Cortex of kidney (tissue), 1 donor: ENCODE measurements at places on chromosomes 2 and 18.

- DNase-seq, result no peak
Observed at GRCh38 chr2:223300326-223300725, 248.3 kb downstream of the KCNE4 start.

DNA sequence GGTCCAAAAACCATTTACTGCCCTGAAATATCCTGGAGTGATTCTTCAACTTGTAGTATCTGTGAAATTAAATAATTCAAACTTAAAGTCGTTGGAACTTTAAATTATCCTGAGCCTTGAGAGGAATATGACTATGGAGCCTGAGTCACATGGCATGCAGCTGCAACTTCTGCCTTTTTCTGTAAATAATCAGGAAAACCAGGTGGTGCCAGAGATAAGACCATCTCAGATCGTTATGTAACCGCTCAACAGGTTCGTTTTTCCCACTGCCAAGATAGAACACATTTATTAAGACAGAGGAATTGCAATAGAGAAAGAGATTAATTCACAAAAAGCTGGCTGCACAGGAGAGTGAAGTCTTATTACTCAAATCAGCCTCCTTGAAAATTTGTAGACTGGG, 876.5 kb downstream of the SUCLG1 start:
- DNase-seq, result no peak

GRCh38 chr2:218648088-218648786, 11.2 kb downstream of the ZNF142 start:
- no peak for DNase-seq

DNA sequence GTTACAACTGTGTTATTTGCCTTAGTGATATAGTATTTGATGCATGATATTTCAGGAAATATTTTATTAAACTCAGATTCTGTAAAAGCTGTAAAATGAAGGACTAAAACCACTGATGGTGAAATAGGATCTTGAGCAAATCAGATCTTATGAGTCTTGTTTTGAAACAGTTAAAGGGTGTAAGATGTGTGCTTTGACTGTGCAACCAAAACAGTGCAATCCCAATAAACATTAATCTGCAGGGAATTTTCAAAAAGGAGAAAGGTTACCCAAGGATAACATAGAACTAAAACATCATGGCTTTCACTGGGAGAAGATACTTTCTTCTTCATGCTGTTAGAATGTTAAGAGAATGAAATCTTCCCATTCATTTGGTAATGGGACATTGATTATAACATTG, 378.7 kb downstream of the PARD3B start:
- DNase-seq, result no peak

GRCh38 chr2:48755473-48755872, at the start of gene LHCGR:
LHCGR (minus strand) TSS chr2:48755724; CDS start chr2:48755671, 53 bp downstream.
- DNase-seq, result no peak

DNA sequence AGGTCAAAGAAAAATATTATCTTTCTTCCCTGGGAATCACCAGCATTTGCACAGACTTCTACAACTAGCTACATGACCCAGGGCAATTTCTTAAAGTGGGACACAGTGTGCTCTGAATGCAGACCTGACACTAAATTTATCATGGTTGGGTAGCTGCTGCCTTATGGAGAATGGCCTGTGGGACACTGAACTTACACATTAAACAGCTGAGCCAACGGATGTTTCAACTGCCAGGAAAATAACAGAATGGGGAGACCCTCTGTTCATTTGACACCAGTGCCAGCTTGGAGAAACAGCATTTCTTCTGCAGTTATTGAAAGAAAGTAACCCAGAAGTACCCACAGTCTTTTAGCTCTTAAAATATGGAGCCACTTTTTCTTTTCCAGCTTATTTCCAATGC, 54.1 kb downstream of the SLC8A1 start:
- DNase-seq, result no peak

DNA sequence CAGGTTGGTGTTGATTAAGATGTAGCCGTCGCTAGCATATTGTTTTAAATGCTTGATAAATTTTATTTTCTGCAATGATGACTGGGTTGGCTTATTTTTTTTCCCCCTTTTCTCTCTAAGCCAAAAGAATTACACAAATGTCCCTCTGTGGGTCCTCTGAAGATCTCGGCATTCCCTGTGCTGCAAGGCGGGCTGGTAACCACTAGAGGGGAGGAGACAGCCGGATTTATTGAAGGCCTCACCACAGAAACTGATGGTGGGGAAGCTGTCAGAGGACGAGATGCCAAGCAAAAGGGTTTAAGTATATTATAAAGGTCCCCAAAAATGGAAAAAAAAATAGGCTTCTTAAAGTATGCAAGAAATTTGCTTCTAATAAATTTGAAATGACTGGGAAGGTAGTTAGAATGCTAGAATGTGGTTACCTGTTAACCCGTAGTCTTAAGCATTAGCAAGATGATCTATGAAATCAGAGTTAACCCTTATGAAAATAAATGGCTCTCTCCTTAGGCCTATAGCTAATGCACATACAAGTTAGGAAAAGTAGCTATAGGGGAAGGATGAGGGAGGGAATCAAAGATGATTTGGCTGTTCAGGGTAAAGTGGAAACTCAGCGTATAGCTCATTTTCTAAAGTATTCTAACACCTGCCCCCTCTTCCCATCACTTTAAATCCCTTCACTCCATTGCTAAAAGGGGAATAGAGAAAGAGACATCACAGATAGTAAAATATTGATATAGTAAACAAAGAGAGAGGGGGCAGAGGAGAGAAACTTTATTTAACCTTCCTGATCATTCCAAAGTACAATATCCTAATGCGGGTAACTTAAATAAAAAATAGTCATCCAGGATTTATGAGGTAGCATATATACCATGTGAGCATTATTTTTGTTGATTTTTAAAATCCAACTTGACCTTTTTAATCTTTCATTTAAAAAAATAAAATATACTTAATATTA, 894.5 kb upstream of the POU3F3 start:
- no peak for DNase-seq

- DNase-seq, result no peak
Observed at GRCh38 chr18:46754188-46754587, 2.7 kb downstream of the ST8SIA5 start.

DNA sequence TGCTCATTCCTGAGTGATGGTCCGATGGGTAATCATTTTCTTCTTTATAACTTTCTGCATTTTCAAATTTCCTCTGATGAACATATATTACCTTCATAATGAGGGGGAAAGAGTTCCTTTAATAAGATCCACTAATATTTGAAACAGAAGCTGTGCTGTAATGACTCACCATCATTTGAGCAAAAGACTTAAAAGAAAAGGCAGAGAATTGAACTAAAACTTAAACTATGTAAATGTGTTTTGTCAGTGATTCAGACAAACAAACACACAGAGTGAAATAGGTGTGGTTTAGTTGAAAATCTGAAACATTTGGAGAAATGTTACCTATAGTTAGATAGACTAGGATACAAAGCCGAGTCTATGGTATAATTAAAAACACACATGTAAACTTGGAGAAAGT, 209.6 kb downstream of the STK39 start:
- no peak for DNase-seq

GRCh38 chr2:232997749-232998665, 15.0 kb downstream of the NGEF start:
- no peak for DNase-seq

DNA sequence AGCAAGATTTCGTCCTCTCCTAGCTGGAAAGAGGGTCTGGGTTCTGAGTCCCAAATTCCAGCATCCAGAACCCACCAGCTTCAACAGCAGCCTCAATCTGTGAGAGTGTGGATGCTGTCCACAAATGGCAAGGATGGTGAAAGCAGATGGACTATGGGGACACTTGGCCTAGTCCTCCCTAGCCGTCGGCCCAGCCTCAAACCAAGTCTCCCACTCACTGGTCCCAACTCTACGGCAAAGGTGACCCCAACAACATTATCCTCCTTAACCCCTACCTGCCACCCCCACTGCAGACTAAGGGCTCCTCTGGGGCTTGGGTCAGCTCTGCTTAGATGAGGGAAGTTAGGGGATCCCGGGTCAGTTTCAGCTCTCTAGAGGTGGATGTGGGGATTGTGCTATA, 57.3 kb downstream of the TNS1 start:
- DNase-seq, result no peak

DNA sequence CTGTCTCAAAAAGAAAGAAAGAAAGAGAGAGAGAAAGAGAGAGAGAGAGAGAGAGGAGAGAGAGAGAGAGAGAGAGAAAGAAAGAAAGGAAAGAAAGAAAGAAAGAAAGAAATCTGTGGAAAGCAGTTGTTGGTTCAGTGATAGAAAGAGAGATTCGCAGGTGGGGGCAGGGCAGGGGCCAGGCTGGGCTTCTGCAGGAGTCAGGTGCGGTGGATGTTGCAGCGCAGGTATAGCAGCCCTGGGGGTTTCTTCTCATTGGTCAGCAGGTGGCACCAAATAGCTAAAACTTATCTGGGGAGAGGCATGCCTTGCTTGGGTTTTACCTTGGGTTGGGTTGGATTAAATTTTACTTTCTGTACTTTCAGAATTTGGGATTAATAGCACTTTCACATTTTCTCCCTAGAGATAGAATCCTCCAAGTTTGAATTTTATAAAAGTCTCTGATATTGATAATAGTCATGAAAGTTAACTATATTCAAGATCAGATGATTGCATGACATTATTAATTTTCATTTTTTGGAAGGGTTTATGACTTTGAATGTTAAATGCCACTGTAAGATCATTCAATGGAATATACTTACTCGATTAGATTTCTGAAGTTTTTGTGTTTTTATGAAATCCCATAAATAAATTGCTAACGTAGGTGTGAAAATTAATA, 66.6 kb downstream of the SPTBN1 start:
- no peak for DNase-seq

GRCh38 chr2:96832754-96833507, 10.9 kb downstream of the ANKRD23 start:
- no peak for DNase-seq

DNA sequence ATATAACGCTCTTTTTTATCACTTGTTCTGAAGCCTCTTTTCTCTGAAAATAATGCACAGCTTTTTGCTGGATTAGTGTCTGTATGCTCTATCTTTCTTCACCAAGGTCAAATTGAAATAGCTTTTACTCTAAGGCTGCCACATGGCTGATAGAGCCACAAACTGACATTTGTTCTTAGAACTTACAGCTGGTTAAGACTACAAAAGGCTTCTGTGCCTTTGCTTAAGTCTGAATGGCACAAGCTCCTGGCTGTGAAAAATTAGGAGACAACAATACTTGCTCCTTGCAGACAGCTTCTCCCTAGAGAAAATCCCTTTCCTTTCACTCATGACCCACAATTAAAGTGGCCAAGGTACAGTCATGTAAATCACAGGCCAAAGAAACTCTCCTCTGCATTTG, 515.3 kb downstream of the DSC3 start:
- DNase-seq, result no peak

DNA sequence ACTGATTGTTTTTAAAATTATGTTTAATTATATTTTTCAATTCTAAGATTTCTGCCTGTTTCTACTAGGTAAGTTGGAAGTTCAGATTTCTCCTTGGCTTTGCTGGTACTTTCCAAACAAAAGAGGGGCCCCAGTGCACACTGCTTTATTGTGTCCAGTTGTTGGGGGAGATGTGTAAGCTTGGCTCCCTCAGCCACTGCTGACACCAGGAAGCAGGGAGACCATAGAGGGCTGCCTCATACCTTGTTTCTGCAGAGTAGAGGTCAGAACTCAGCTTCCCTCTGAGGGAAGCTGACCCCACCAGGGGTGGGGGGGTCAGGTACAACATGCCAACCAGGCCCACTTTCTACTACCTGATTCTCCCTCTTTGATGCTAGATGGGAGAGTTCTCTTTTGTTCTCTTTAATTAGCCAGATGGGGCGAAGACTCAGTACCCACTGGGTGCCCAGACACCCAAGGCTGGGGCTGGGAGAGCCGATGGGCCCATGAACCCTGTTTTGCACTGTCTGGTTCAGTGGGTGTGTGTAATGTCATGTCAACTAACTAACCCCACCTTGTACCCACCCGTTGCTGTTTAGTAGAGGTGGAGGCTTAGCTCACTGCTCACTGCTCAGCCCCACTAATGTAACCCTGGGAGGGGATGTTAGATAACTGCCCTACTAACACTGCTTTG, 14.7 kb downstream of the BCL2L11 start:
- DNase-seq, result no peak

DNA sequence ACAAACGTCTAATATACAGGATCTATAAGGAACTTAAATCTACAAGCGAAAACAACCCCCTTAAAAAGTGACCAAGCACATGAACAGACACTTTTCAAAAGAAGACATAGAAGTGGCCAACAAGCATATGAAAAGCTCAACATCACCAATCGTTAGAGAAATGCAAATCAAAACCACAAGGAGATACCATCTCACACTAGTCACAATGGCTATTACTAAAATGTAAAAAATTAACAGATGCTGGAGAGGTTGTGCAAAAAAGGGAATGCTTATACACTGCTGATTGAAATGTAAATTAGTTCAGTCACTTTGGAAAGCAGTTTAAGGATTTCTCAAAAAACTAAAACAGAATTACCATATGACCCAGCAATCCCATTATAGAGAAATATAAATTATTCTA, 1148.5 kb upstream of the FAM98A start:
- DNase-seq, result no peak

DNA sequence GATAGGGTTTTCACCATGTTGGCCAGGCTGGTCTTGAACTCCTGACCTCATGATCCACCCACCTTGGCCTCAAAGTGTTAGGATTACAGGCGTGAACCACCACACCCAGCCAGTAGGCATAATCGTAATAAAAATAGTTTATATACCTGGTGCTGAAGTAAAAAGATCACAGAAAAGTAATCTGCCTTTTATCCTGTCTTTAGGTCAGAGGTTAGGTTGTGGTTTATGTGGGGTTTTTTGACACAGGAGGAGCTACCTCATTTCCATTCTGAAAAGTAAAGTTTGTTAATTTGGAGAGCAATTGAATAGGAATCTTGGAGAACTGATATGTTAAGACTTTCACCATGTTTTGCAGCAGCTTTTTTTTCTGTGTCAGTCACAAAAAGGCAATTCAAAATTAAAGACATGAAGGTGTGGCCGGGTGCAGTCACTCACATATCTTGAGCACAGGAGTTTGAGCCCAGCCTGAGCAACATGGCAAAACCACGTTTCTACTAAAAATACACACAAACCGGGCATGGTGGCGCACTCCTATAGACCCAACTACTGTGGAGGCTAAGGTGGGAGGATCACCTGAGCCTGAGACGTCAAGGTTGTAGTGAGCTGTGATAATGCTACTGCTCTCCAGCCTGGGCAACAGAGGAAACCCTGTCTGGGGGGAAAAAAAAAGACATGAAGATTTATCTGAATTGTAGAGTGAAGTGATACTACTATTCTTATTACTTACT, 31.5 kb downstream of the CCNT2 start:
- no peak for DNase-seq

DNA sequence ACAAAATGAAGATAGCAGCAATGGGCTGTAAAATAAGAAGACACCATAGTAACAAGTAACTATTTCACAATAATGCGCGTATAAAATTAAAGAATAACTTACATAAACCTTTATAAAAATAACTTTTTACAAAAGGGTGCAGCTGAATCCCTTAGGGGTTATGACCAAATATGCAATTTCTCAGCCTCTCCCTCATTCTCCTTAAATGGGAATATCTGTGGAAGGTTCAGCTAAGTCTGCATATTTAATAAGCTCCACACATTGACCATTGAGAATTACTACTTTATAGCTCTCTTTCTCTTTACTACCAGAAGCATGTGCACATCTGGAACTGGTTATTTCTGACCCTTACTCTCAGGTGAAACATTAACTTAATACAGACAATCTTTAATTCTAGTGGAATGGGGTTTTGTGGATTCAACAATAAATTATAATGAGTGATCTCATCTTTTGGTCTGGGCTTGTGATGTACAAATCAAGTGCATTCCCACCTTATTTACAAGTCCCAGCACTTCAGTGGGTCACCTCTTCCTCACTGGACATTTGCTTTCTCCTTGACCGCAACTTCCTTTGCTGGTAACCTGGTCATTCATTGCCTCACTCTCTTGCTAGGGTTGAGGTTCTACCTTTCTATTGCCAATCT, 15.7 kb downstream of the ARHGAP15 start:
- DNase-seq, result no peak
